NCI-H2081 (cell line): ENCODE measurements at places on chromosomes 16 and 17.
A peak's percentile ranks its signal among the peaks of the same experiment; 100 is the strongest.

- no peak for DNase-seq
These were observed 6.4 kb downstream of the KRTAP9-1 start for GRCh38 chr17:41196068-41196467.

- no peak for DNase-seq
These were observed 765.1 kb upstream of the CA10 start for GRCh38 chr17:52923658-52924057.

GRCh38 chr16:56607109-56607618 lies 1.2 kb upstream of the MT2A start:
- no peak for DNase-seq

GRCh38 chr17:45729294-45729907 lies 54.7 kb upstream of the CRHR1 start:
- DNase-seq, result no peak

- DNase-seq, result no peak
These were observed 123.0 kb upstream of the ASIC2 start for GRCh38 chr17:33416131-33416530.

DNA sequence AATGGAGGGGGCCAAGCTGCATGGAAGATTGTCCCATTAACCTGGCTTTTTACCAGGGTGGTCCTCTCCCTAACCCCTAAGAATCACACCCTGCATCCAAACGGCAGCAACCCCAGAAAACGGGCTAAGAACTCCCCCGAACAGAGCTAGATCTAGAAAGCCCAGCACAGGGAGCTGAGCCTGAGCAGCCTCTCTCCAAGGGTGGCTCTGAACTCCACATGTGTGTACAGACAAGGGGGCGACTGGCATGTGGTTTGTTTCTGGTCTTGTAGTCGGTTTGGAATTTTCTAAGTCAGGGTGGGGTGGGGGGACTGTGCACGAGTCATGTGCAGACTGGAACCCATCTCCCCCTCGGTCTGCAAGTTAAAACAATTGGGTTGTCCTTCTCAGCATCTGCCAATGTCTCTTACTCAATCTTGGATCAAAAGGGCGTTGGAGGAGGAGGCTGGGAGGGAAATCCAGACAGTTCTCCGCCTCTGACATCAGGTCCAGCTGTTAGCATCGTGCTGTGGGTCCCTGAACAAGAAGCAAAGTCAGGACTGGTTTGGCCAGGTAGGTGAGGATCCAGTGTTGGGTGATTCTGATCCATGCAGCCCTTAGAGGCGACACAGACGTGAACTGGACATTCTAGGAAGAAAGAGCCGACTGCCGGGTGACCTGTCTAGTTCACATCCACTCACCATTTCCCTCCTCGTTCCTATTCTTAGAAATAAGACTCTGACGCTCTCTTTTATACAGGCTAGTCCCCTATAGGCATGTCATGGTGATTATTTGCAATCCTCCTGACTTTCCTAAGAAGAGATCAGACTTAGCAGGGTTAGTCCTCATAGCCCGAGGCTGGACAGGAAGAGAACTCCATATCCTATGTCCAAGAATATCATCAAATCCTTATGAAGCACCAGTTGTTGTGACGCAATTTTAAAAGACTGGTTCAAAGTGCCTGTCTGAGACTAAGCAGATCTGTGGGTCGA lies 381.8 kb downstream of the SOX9 start:
- DNase-seq, result no peak

- DNase-seq, result no peak
These were observed 15.2 kb upstream of the IL34 start for GRCh38 chr16:70630960-70631745.

DNA sequence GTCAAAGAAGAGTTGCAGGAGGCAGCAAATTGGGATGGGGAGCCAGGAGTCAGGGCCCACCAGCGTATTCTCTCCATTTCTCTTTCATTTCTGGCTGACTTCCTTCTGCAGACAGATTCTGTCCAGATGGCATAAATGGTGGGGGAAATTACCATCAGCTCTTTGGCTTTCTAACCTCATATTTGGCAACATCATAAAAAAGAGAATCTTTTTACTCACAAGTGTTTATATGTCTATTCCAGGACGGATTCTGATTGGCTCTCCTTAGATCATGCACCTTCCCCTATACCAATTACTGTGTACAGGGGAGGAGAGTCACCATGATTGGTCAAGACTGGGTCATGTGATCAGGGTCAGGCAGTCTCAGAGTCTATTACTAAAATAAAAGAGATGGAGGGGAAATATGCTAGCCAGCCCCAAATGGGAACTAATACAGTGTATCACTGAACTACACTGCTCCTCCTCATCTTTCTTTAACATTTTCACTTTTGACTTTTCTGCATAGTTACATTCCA lies 537.1 kb upstream of the EEF2KMT start:
- no peak for DNase-seq

DNA sequence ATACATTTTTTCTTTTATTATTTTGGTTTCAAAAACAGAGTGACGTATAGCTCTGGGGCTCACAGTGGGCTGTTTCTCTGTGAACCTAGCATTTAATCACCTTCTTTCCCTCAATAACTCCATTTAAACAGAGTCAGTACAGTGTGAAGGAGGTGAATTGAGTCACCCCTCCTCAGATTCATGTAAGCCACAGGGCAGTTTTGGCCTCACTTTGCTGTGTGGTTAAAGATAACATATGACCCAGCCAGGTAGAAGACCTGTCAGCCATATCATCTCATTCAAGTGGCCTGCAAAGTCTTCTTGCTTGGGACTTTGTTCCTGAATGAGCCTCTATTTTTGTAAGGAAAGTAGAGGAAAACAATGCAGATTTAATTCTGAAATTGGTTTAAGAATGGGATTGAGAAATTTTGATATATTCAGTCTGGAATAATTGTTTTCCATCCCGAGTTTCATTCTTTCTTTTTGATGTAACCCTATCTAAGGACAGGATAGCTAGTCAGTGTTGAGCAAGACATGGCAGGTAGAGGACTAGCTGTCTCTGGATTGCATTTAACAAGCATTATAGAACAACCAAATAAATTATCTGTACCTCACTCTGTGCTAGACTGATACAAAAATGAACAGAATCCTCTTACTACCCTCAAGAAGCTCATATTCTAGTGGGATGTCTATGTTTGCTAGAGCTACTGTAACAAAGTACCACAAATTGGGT lies 13.1 kb downstream of the MAP2K6 start:
- no peak for DNase-seq

DNA sequence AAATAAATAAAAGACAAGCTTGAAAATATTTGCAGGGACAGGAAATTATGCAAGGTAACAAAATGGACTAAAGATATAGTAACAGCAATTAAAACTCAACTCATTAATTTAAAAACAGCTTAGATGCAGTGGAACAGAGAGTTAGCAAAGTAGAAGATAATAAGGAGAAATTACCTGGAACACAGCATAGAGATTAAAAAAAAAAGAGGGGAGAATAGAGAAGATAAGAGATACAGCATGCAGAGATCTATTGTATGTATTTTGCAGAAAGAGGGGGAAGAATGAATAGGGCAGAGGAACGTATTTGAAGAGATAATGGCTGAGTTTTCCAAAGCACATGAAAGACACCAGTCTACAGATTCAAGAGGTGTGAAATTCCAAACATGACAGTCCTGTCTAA lies 8.4 kb upstream of the PIPOX start:
- no peak for DNase-seq

DNA sequence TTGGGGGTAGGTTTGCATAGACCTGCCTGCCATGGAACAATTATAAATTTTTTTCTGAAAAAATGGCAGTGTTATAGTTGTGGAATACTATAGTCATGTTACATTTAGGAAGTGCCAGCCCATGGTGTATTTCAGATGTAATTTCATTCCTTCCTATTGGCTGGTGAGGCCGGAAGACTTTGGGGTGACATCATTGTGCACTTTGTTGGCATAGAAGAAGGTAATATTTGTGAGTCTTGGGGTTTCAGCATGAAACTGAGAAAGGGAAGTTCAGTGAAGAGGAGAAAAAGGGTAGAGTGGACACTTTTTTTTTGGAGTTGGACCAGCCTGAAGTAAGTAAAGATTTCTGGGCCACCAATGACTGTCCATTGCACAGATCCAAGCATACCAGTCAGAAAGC lies 16.0 kb upstream of the HEATR6 start:
- DNase-seq, result no peak

- peak; percentile 30 for DNase-seq
These were observed 508.7 kb downstream of the KCNJ2 start for GRCh38 chr17:70677783-70678647.

DNA sequence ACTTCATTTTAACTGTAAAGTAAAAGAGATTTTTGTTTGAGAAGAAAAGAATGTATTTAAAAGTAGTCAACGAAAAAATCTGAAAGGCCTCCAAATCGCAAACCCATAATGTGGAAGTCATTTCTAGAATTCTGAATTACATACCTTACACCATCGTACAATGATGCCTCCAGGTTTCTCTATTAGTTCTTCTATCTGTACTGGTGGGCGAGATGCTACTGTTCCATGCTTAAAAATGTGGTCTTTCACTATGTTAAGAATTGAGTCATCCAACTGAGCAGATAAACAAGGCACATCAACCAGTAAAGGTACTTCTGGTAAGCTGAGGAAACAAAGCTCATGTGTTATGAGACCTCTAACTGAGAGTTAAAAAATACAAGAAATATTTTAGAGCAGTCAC lies 28.5 kb downstream of the CRLF3 start:
- DNase-seq, result no peak

DNA sequence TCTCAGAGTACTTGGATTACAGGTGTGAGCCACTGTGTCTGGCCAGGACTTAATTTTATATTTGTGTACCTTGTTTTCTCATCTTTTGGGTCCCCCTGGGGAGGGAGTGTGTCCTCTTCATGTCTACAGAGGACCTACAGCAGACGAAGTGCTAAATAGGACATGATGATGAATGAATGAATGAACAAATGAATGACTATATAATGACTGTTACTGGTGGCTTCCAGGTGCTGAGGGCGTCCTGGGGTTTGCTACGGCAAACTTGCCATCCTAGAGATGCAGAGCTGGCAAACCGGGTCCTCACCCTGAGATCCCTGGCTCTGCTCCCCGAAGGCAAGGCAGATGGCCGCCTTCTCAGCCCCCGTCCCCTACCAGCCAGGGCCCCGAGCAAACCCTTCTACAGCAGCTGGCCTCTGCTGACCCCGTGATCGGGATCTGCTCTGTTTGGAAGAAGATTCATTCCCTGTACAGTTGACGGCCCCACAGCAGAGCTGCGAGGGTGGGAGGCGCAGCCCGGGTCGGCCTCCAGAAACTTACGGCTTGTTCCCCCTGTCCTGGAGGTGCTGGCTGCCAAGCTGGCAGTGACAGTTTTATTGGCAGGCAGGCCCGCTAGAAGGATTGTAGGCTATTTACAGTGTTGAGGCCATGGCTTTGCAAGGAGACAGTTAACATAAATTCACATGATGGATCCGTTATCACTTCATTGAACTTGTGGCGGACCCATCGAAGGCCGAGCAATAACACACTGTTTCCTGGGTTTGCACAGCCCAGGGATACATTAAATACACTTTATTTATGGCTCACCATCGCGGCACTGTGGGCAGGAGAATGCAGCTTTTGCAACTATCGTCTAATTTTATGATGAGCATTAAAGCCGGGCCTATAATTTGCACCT lies 197.7 kb upstream of the GSE1 start:
- no peak for DNase-seq

- DNase-seq, result no peak
These were observed 89.5 kb upstream of the BCAR1 start for GRCh38 chr16:75340741-75341491.

GRCh38 chr16:58828901-58829545 lies 94.9 kb upstream of the GOT2 start:
- no peak for DNase-seq

DNA sequence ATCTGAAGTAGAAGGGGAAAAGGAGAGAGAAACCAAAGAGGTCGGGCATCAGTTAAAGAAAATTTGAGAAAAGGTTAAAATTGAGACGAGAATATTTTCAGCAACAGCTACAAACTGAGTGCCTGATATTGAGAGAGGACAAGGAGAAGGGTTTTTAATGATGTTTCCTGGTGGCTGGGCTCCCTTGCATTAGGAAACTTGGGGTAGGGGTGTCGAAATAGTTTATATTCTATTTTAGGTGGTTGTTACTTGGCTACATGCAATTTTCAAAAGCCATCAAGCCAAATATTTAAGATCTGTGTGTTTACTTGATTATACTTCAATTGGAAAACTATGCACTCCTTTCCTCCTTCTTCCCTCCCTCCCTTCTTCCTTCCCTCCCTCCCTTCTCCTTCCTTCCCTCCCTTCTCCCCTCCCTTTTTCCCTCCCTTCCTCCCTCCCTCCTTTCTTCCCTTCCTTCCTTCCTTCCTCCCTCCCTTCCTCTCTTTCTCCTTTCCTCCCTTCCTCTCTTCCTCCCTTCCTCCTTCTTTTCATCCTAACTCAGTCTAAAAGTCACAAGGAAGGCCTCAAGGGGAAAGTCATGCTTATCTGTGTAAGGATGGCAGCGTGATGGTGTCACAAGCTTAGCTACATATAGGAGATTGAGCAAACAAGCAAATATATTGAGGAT lies 1.8 kb upstream of the APOH start:
- DNase-seq, result no peak

- no peak for DNase-seq
These were observed 73.9 kb downstream of the AMFR start for GRCh38 chr16:56351481-56351880.
